Eye (tissue), 1 donor: ENCODE measurements at places on chromosomes 3 and 15.

DNA sequence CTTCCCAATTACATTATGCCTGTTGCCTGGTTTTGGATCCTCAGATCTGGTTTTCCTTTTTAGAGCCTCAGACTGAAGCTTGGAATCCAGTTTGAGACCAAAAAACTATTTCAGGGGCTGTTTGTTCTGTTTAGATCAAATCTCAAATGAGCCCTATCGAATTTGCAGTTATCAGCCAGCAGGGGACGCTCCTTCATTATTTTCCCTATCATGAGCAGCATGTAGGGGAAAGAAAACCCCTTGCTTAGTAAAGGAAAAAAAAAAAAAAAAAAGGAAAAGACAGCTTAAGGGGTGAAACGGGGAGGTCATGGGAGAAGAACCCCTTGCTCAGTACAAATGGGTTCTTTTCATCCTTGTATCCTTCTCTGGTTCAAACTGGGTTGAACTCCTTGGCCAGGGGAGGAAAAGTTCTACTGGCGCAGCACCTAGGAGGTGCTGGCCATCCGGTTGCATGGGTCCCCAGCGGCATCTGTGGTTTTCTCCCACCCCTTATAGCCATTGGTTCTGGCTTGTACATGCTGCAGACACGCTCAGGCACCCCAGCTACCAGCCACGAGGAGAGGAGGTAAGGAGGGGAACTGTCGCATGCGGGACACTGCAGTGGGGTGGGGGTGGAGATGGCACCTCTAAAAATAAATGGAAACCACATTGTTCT, 1375.1 kb upstream of the ALCAM start:
- no peak for DNase-seq

GRCh38 chr15:39623529-39623931, 42.7 kb downstream of the THBS1 start:
- no peak for DNase-seq

GRCh38 chr15:81723701-81724100, 322.1 kb downstream of the MEX3B start:
- DNase-seq: peak; percentile 79

DNA sequence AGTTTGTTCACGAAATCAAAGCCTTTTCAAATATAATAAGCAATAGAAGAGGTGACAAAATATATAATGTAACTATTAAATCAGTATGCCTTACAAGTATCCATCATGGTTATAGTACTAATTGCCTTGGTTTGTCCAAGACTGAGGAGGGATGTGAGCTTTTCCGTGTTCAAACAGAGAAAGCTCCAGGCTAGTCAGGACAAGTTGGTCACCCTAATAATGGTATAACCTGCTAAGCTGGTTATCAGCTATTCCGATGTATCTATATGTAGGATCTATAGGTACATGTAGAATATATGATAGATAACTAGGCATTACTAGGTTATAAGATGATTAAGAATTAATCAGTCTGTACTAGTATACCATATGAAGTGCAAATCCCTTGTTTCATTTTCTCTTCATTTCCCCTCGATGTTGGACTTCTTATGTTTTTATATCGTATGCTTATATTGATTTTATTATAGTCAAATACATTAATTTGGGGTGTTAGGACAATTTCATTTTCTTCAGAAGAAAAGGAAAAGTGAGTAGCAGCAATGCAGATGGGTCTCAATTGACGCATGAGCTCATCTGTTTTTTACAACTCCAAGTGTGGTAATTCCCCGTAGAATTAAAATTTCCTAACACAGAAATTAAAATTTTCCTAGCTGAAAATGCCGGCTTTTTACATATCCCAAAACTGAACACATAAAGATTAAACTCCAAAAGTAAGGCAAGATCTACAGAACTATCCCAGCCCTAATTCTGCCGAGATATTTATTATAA, 419.1 kb downstream of the TIGIT start:
- no peak for DNase-seq

DNA sequence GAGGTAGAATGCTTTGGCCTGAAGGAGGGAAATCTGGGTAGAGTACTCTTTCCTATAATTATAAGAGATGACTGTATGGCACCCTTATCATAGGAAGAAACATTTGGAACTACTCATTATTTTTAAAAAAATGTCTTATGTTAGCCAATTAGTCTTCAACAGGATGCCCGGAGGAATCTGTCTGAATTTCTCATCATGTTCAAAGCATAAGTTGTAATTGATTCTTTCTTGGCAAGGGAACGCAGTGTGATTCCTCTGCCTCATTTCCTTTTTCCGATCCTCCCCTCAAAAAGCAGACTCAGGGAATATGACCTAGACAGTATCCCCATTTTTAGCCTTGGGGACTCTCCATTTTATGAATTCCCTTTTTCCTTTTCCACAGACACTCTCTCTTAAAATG, 165.1 kb downstream of the IL5RA start:
- DNase-seq: no peak

GRCh38 chr15:101444807-101445508, 44.5 kb downstream of the PCSK6 start:
- no peak for DNase-seq

DNA sequence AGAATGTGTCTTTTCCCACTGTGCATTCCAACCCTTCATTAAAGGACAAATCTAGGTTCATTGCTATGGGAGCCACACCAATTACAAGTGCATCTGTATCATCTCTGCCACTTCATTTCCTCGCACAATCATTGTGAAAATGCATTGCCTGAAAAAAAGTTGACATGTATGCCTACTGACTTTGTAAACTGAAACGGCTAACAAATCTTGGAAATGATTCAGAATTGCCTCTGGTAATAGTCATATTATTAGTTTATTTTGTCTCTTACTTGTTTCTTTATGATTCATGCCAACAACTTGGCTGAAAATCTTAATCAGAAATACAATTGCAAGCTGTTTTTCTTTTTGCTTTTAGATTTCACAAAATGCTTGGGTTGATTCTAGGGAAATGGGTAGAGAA, 497.1 kb downstream of the ZIC1 start:
- peak; percentile 29 for DNase-seq

GRCh38 chr3:49841806-49842205, 14.6 kb downstream of the TRAIP start:
- DNase-seq: no peak

DNA sequence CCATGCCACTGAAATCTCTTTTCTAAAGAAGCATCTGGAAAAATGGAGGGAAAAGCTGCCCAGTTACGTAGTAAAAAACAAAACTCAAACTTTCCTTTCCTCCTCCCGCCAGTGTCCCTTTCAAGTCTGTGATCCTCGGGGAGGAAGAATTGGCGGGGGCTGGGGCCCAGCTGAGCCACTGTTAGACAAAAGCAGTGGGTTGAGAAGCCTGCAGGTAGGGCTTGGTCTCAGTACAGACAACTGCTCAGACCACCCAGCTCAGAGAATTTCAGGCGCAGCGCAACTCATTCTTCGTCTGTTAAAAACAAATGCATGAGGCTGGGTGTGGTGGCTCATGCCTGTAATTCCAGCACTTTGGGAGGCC, 117.1 kb downstream of the MYLK start:
- no peak for DNase-seq

GRCh38 chr15:38886315-38887163, 321.9 kb upstream of the RASGRP1 start:
- DNase-seq: no peak

GRCh38 chr15:71458089-71458660, 342.9 kb downstream of the THSD4 start:
- no peak for DNase-seq

DNA sequence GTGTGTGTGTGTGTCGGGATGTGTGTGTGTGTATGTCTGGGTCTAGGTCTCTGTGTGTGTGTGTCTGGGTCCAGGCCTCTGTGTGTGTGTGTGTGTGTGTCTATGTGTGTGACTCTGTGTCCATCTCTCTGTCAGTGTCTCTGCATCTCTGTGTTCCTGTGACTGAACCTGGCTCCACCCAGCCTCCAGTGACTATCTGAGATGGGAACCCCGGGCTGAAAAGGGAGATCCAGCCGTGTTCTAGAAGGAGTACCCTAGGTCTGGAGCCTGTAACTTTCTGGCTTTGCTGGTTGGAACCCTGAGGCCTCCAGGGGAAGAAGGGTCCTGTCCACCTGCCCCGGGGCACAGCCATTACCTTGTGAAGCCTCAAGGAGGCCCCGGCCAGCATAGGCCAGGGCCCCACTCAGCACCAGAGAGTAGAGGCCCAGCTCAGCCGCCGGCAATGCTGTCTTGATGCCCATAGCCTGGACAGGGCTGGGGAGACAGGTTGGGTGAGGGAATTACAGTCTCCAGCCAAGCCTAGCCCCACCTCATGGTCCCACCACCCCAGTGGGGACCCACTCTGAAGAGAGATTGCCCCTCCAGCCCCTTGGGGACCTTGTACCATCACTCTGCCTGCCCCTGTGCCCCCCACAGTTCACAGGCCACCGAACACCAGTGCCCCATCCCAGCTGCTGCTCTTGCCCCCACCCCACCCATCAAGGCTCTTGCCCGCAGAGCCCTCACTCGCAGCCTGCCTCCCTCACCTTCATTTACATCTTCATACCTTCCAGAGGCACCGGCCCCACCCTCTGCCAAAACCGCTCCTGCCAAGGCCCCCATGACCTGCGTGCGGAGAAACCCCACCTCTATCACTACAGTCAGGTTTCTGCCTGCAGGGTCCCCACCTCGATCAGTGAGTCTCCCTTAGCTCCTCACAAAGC, 2.0 kb downstream of the HHATL start:
- DNase-seq: no peak

GRCh38 chr15:34988027-34988902, at the start of gene ZNF770:
Gene ZNF770, minus strand, starts transcription at chr15:34988287. Its CDS starts 4,853 bp downstream, at chr15:34983434.
- DNase-seq: peak; percentile 95

- DNase-seq: no peak
Observed at GRCh38 chr15:42315521-42315920, 42.3 kb upstream of the TMEM87A start.

DNA sequence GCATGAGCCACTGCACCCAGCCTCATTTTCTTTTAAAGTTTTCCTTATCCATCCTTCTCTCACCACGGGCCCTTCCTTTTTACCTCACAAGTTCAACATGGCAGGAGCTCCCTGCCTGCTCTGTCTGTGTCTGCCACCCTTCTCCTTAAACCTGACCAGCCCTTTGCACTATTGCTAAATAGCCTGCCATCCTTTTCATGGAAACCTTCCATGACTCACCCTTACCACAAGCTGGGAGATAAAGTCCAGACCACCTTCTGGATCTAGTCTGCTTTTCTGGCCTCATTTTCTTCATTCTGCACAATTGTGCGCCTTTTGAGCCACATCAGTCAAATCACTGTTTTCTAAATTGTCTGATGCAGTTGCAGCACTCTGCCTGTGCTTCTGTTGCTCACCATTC, 8.9 kb downstream of the PARP14 start:
- no peak for DNase-seq

DNA sequence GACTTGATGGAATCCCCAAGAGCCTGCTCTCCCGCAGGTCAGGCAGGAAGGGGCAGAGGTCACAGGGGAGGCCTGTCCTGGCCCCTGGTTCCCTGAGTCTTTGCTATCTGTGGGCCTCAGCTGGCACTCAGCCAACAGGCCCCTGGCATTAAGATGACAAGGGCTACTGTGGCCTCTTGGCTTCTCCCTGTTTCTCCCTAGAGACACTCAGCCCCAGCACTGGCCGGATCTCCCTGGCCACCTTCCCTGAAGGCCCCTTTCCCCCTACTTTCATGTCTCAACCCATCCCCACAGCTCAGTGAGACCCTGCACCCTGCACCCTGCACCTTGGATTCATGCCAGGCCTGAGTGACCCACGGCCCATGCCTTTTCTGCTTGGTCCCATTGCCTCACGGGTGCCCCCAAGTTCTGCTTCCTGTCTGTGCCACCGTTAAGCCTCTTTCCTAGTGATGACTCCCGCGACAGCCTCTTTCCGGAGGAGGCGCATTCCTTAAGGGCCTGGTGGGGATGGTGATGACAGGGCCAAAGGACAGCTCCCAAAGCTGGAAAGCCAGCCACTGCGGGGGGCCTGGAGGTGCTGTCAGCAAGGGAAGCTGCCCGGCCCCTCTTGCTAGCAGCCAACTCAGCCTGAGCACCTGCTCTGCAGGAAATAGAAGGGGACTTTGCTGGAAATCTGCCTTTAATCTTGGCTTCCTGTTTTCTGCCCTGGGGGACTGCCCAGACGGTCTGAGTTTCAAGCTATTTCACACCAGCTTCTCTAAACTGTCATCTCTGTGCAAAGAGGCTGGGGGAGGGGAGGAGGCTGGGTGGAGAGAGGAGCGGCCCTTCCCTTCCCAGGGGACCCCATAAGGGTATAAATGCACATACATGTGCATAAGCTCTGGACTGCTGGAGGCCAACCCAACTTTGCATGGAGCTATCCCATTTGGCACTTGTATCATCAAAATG, 4.8 kb upstream of the CSK start:
- peak; percentile 48 for DNase-seq

GRCh38 chr15:71659730-71660067, 150.7 kb upstream of the NR2E3 start:
- DNase-seq: no peak

DNA sequence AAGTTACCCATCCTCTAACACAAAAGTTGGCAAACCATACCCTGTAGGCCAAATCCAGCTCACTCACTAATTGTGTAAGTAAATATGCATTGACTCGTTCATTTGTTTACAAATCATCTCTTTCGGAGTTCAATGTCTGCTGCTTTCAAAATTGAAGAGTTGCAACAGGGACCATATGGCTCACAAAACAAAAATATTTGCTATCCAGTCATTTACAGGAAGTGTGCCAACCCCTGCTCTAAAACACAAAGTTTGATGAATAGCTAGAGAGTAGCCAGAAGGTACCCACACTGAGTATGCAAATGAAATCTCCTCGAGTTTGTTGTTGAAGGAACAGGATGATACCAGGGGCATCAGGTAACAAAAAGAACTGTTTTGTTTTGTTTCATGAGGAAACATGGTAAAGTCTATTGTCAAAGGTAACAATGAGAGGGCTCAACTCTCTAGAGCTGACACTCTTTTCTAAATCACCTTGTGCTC, 236.2 kb upstream of the THBS1 start:
- no peak for DNase-seq

DNA sequence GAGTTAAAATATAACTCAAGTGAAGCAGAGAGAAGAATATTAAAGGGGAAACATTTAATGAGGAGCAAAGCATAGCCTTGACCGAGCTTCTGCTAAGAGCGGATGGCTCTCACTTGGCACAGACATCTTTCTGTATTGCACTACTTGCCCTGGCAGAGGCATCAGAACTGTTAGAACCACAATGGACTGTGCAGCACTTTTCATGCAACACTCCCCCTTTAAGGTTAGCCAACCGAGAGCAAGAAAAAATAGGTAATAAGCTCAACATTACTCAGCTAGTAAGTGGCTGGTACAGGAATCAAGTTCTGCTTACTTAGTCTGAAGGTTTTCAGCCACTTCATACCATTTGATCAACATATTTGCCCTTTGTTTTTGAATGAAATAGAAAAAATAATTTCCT, 33.7 kb downstream of the CRTC3 start:
- DNase-seq: no peak

GRCh38 chr3:157081626-157082210, 78.2 kb downstream of the CCNL1 start:
- DNase-seq: peak; percentile 98

GRCh38 chr15:61489571-61489970, 260.5 kb upstream of the RORA start:
- no peak for DNase-seq

GRCh38 chr3:160112481-160112880, 112.7 kb upstream of the C3orf80 start:
- DNase-seq: no peak
